Dermis lymphatic vessel endothelial cell (primary cell): ENCODE measurements at places on chromosomes 2 and 18. TPM values are rescaled to one million over a fixed set of nuclear protein-coding genes. Genes with fewer than 3 reads are reported as not detected.

The NT5C1B gene
- not detected in 2 replicates for total RNA-seq

The ACVR1 gene
- 12.6 and 15.9 TPM in 2 replicates for total RNA-seq

The UGT1A8 gene
- total RNA-seq = not detected in 2 replicates

The CCL20 gene
- 0.95 and 2.1 TPM in 2 replicates for total RNA-seq

The AQP4 gene
- not detected in 2 replicates for total RNA-seq

The INHA gene
- total RNA-seq = not detected in 2 replicates

The CUL3 gene
- 39.0 and 54.4 TPM in 2 replicates for total RNA-seq

The ANKAR gene
- total RNA-seq = 8.3 and 9.2 TPM in 2 replicates

The ACVR1C gene
- total RNA-seq = 0.09 TPM in 1 of 2 replicates, not detected in the other

The PDE1A gene
- 9.8 and 14.0 TPM in 2 replicates for total RNA-seq

The IL1RL1 gene
- total RNA-seq = under 0.01 and 0.09 TPM in 2 replicates

The SLC16A14 gene
- total RNA-seq = under 0.01 and 0.09 TPM in 2 replicates

The CCDC121 gene
- total RNA-seq = 2.0 and 2.1 TPM in 2 replicates

The NOSTRIN gene
- 0.09 and 0.22 TPM in 2 replicates for total RNA-seq

The AMMECR1L gene
- total RNA-seq = 14.2 and 16.4 TPM in 2 replicates

The PID1 gene
- total RNA-seq = 0.11 and 0.17 TPM in 2 replicates

The CCDC102B gene
- 34.2 and 74.9 TPM in 2 replicates for total RNA-seq

The GPD2 gene
- total RNA-seq = 30.0 and 34.0 TPM in 2 replicates

The KLHL41 gene
- under 0.01 and 0.17 TPM in 2 replicates for total RNA-seq

The LRRTM4 gene
- not detected in 2 replicates for total RNA-seq

The VWA3B gene
- total RNA-seq = not detected in 2 replicates

The HOXD9 gene
- total RNA-seq = 17.0 and 33.7 TPM in 2 replicates

The ACTG2 gene
- not detected in 2 replicates for total RNA-seq

The RBKS gene
- total RNA-seq = 1.1 and 3.1 TPM in 2 replicates

The HAAO gene
- total RNA-seq = not detected in 2 replicates

The NTSR2 gene
- not detected in 2 replicates for total RNA-seq

The EGR4 gene
- total RNA-seq = under 0.01 TPM in 1 of 2 replicates, not detected in the other

The REG1B gene
- total RNA-seq = not detected in 2 replicates

The COLEC11 gene
- 0.43 and 0.65 TPM in 2 replicates for total RNA-seq

The HES6 gene
- total RNA-seq = 0.77 and 1.7 TPM in 2 replicates

The CHRNG gene
- total RNA-seq = not detected in 2 replicates

The CHN1 gene
- total RNA-seq = 4.8 and 6.5 TPM in 2 replicates

The SLC5A7 gene
- not detected in 2 replicates for total RNA-seq

The ABCG8 gene
- not detected in 2 replicates for total RNA-seq

The HSBP1L1 gene
- 3.0 and 4.3 TPM in 2 replicates for total RNA-seq

The EN1 gene
- total RNA-seq = not detected in 2 replicates

The TRABD2A gene
- total RNA-seq = 0.17 and 0.98 TPM in 2 replicates

The TMEM37 gene
- total RNA-seq = not detected in 2 replicates

The NGEF gene
- under 0.01 and 0.22 TPM in 2 replicates for total RNA-seq
